NCI-H2171 treated with DMSO at 0.1 percent for 48 hours (cell line): ENCODE measurements at places on chromosomes 7 and 10.

DNA sequence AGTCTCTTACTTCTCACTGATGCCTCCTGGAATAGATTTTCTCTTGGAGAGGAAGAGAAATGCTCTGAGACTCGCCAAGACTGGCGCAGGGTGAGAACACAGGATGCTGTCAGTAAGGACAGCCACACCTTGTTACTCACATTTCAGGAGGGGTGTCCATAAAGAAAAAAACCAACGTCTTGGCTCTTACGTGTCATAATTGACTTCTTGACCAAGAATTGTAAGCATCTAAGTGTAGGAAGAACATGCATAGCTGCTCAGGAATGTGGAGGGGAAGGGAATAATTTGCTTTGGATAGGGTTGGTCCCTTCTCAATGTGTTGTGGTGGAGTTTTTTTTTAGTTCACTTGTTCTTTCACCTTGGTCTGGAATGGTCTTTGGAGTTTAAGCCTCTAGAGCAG, 43.8 kb upstream of the ZNF438 start:
- no peak for DNase-seq

DNA sequence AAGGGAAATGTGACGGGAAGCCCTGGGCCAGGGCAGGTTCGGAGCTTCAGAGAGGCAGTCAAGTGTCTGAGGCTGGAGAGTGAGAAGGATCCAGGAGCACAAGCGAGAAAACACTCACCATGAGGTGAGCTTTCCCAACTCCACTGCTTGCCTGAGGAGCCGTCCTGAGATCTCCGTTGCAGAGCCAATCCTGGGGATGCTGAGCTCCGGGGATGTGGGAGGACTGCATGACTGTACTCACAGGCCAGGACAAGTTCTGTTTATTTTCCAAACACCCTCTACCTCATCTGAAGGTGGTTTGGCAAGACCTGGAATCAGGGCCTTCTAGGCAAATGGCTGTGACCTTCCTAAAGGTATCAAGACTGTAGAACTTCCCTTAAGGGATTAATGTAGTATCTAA, 38.7 kb downstream of the GLI3 start:
- no peak for DNase-seq

- peak; percentile 2 for DNase-seq
Measured at GRCh38 chr10:89301721-89302445, at the start of gene IFIT2. IFIT2 (plus strand) TSS chr10:89302046; CDS start chr10:89302124, 78 bp downstream.

DNA sequence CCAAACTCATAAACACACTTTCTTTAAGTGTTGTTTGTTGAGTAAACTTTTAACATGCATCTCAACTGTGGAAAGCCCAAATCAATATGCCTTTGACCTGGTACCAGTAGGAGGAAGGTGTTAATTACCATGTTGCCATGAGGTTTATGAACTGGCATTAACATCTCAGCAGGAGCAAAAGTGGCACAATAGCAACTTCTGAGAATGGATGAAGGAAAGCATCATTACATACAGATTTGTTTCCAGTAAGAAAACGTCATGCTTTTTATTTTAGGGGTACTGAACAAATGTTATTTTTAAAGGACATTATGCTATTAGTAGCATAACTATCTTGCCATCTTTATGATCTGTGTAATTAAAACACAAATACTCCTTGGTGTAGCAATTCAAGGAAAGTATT, 51.1 kb downstream of the ARMC3 start:
- DNase-seq = no peak

DNA sequence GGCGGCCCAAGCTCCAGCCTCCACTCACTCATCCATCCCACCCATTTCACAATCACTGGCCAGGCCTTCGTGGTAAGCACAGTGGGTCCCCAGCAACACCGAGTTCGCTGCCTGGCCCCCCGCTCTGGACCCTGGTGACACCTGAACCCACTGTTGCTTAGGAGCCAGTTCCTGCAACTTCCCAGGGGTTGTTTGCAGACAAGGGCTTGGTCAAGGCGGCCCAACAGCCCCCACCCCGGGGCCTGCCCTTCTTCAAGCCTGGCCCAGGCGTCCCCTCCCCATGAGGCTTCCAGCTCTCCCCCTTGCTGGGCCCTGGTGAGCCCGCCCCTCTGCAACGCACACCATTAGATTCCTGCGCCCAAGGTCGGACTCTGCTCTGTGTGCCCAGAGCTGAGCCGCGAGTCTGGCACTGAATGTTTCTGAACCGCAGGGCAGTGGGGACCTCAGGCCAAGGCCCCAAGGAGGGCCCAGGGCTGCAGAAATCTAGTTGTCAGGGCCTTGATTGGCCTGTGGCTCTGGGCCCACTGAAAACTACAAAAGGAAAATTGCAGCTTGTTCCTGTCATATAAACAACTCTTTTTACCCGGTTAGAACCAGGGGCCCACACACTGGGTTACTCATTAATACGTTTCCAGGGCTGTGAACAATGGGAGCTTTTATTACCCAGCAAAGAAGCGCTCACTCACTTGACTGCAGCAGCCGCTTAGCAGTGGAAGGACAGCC, 2.1 kb upstream of the COX19 start:
- no peak for DNase-seq
